Naive thymus-derived CD4-positive, alpha-beta T cell (primary cell): ENCODE measurements at places on chromosomes 7 and 10.

DNA sequence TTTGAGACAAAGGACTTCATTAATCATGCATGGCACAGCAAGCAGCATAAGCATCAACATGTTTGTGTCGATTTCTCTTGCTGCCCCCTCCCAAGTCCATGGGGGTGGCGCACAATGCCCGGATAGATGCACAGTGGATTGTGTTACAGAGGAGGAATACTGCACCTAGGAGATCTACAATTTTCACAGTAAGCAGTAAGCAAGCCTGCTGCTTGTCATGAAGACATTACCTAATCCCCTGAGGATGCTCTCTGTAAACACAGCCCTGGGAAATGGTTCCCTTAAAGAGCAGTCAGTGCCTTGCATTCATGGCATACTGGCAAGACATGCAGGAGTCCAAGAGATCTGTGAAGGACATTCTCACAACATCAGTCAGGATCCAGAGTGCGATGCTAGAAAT is 137.7 kb downstream of the ETV1 start:
- DNase-seq: no peak

- DNase-seq: no peak
Observed at GRCh38 chr10:52108236-52108635, 205.8 kb upstream of the DKK1 start.

DNA sequence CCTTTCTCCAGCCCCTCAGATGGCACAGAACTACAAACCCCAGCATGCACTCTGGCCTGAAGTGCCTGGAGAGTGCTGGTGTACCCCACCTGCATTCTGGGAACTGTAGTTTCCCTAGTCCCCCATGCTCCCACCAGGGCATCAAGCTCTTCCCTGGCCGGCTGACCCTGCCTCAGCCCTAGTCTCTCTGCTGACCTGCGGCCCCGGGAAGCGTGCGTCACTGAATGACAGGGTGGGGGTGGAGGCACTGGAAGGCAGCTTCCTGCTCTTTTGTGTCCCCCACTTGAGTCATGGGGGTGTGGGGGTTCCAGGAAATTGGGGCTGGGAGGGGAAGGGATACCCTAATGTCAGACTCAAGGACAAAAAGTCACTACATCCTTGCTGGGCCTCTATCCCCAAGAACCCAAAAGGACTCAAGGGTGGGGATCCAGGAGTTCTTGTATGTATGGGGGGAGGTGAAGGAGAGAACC is 2.1 kb downstream of the NOS3 start:
- no peak for DNase-seq

GRCh38 chr10:37632641-37633040 is 224.8 kb downstream of the ZNF248 start:
- DNase-seq: no peak

DNA sequence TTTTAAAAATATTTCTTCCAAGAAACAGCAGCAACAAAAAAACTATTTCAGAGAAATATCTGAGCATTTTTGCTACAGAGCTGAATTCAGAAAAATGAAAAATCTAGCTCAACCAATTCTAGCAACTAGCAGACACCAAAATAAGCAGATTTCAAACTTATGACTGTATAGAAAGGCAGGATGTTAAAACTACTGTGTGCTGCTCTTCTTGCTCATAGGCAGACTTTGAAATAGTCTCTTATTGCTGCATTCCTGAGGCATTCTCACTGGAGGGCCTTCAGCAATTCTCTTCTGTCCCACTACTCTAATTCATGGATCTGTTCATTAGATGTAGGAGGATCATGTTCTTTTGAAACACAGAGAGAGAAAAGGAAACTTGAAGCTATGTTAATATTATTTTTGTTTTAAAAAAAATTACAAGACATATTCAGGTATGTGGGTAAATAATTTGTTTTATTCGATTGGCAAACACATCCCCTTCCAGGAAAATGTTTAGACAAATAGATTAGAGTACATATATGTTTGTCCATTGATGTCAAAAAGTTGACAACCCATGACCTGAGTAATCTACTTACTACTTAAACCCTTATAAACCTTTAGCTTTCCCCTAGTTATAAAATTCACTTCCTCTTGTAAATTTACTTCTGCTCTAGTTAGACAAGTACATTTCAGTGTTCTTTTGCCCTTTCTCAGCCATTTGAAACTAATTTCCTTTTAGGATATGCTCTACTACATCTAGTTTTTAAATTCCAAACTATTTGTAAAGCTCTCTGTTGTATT is 428.2 kb upstream of the POT1 start:
- no peak for DNase-seq

- no peak for DNase-seq
Observed at GRCh38 chr10:132420981-132421846, 24.2 kb downstream of the PWWP2B start.

GRCh38 chr7:36796850-36797536 is 72.7 kb upstream of the AOAH start:
- no peak for DNase-seq

DNA sequence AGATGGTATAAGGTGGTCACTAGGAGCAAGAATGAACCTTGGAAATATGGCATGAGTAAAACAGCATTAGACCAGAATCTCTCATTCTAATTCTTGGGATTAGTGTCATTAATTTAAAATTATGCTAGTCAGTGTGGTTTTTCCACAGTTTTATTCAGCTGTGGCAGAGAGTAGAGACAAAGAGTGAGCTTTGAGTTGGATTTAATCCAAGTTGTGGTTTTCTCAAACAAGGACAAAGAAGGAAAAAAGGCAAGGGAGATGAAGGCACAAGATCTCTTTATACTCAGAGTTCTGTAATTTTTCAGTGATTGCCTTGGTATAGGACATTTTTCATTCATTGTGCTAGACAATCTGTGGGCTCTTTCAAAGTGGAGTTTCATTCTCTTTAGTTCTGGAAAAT is 28.2 kb upstream of the AKAP9 start:
- DNase-seq: no peak

DNA sequence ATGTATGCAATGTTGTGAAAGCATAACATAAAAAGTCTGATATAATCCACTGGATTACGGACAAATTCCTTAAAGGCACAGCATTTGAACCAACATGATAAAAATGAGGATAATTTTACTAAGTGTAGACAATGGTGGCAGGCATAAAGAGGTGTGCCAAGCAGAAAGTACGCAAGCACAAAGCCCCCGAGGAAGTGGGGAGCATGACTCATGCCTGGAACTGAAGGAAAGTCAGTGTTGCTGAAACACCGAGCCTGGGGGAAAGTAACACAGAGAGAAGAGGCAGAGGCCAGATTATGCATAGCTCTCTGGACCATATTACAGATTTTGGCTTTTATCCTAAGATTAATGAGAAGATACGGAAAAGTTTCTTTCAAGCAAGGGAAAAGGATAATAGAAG is 490.0 kb upstream of the PHF14 start:
- DNase-seq: no peak

DNA sequence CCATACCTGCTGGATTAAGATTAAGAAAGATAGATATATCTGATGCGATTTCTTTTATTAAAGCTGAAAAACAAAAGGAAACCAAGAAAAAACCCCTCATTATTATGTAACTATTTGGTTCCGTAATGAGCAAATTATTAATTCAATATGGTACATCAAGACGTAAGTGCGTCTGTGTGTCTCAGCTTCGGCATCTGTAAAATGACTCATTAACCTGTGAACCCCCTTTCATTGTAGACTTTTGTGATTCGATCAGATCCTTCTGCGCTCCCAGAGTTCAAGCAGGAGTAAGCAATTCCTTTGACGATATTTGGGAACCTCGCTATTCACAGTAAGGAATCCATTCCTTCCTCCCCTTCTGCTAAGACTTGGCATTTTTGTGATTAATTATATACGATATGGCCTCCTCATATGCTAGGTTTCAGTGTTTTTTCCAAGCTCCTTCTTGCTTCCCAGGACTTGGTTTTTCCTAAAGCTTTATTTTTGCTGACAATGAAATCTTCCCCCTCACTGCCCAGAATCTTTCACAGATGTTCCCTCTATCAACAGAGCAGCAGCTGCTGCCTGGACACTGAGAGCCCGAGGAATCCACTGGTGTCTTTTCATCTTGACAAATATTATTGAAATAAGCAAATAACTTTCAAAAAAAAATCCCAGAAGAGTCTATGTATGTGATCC is 171.7 kb upstream of the CELF2 start:
- no peak for DNase-seq

- DNase-seq: no peak
Observed at GRCh38 chr7:5755704-5756504, 25.6 kb downstream of the RNF216 start.

GRCh38 chr7:95905167-95905566 is 132.8 kb downstream of the DYNC1I1 start:
- DNase-seq: no peak

DNA sequence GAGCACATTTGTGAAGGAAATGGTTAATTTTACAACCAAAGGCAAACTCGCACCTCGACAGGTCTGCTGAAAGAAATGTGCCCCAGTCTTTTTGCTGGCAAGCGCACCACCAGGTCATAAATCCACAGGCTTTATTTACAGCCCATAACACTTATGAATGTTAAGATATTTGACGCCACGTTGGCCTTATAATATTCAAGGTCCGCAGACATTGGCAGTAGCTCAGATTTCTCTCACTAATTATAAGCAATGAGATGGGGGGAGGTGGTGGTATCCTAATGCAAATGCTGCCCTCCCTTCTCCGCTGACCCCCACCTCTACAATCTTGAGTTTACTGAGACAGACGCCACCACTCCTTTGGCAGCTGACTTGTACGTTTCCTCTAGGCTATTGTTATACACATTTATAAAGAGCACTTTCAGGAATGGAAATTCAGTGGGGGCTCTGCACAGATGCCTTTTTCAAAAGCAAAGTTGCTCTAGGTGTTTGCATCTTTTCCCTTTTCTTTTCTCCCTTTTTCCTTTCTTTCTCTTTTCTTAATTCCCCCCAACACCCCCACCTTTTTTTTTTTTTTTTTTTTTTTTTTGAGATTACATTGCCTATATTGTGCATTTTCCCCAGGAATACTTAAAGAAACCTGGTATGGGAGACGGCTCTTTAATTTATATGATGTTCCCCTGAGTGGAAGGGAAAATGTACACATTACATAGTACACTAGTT is 6.7 kb downstream of the TCF7L2 start:
- no peak for DNase-seq

DNA sequence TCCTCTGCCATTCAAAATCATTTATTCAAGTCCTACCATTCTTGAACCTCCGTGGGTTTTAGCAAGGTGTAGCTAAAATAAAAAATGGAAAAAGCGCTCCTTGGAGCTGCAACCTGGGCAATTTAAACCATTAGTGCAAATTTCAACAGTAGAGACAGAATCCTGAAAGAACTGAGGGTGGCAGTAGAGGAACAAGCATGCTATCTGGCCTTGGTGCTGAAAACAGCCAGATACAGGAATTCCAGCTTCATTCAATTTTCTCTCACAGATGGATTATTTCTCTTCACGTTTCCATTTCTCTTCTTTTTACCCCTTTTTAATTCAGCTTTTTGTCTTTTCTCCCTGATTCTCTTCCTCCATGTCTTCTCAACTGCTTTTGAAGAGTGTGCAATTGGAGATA is 77.7 kb downstream of the OTUD1 start:
- no peak for DNase-seq

DNA sequence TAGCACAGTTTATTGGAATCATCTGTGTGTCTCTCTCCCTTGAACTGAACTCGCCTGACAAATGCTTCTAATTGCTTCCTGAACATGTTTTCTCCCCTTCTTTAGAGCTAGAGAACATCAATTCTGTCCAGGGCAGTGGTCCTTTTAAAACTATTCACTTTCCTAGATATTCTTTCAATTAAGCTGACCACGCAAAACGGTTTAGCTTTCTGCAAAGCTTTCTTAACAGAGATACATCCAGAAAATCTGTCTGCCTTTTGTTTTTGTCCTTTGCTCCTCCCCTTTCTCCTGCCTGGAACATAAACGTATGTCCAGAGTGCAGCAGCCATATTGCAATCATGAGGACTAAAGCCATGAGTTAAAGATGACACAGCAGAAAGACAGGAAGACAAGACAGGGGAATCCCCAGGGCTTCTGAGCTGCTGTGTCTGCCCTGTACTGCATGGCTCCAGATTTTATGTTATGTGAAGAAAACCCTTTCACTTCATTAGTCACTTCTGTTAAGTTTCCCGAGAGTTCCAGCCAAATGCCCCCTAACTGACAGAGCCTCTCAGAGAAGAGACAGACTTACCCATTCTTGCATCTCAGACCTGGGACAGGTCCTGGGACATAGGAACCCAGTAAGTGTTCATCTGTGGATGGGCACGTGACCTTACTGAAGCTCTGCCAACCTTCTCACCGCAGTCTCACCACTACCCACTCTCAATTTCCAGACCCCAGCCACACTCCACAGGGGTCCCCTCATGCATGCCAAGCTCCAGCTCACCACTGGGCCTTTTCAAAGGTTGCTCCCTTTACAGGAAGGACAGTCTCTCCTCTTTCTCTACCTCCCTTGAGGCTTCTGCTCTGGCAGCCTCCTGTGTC is 35.0 kb upstream of the CPXM2 start:
- no peak for DNase-seq

DNA sequence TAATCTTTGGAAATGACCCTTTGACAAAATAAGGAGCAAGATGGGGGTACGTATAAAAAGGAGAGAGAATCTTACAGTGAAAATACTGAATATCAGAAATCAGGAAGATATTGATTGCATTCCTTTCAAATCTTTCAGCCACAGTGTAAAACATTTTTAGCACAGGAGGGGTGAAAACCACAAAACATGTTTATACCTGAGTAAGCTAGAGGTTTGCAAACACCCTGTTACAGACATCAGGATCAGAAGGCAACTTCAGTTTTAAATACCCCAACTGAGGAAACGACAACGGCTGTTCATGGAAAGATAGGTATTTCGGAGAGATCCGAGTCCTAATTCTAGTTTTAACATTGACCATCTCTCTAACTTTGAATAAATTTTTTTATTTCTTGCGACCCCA is 69.1 kb upstream of the ITGB1 start:
- DNase-seq: no peak

GRCh38 chr7:105352018-105352612 is 36.6 kb downstream of the SRPK2 start:
- peak; percentile 84 for DNase-seq

- no peak for DNase-seq
Observed at GRCh38 chr10:99520847-99521764, 11.6 kb upstream of the NKX2-3 start.

DNA sequence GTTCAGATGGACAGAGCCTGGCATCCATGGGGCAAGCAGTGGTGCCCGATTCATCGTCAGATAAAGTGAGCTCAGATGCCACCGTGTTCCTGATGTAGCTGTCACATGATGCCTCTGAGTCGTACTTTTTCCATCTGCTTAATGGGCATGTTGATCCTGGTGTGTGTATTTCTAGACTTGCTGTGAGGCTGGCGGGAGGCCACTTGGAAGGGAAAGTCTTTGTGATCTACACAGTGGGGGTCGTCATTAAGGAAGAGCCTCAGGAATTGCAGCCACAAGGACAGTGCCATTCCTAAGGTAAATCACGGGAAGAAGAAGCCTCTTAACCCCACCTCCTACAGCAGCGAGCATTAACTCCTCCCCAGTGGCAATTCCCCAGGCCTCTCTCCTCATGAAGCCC is 63.0 kb downstream of the RGS10 start:
- no peak for DNase-seq

GRCh38 chr7:80781146-80781545 is 137.7 kb downstream of the SEMA3C start:
- DNase-seq: no peak

- no peak for DNase-seq
Observed at GRCh38 chr10:3658766-3659165, 126.2 kb downstream of the KLF6 start.

- DNase-seq: no peak
Observed at GRCh38 chr7:74479961-74480829, 26.5 kb downstream of the GTF2IRD1 start.

GRCh38 chr10:43794181-43794815 is 145.6 kb upstream of the ZNF32 start:
- no peak for DNase-seq
